SW 1271 (cell line): ENCODE measurements at places on chromosomes 16 and 17.
A peak's percentile ranks its signal among the peaks of the same experiment; 100 is the strongest.

GRCh38 chr17:63834431-63835166 lies 7.1 kb upstream of the FTSJ3 start:
- peak; percentile 62 for DNase-seq

- no peak for DNase-seq
Observed at GRCh38 chr17:9937901-9938300, 32.8 kb upstream of the RCVRN start.

DNA sequence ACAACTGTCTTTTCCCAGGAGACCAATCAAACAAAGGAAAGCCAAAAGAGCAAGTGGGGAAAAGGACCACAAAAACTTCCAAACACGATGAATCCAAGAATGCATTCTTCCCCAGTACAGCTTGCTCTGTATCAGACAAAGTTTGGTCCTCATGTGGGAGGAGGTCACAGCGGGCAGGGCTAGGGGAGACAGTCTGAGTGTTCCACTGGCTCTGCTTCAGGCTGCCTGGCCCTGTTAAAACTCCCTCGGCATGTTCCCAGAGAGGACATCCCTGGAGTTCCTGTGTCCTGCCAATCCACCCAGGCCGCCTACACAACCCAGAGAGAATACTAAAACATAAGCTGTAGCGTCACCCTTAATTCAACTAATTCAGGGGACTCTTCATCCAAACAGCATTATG lies 415.1 kb upstream of the DYNLRB2 start:
- DNase-seq = no peak

GRCh38 chr16:30473231-30474073 lies 910 bp downstream of the ITGAL start:
- DNase-seq = no peak

- DNase-seq = no peak
Observed at GRCh38 chr17:5198472-5198871, 6.8 kb upstream of the ZNF594 start.

DNA sequence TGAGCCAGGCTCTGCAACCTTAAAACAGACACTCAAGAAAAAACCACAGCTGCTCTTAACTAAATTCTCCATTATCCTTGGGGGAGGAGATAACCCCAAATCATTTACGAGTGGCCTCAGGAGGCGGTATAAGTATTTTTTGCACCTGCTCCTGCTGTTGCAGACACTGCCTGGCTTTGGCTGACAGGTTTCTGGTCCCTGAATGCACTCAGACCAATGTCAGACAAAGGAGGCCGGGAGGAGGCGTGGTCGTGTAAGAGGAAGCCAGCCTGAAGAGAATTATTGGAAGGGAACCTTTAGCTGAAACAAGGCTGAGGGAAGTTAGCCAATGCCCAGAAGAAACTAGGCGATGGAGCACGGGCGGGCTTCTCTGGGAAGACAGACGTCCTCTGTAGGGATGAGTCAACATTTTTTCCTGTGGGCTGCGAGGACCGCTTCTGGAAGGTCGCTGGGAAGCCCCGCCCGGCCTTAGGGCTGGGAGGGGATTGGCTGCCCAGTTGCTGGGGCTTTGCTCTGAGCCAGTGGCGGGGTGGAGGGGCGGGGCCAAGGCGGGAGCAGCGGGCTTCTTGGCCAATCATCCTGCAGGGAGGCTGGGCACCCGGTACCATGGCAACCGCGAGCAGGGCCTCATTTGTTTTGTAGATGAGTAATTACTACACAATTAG lies 82.3 kb downstream of the CCDC182 start:
- peak; percentile 4 for DNase-seq

- no peak for DNase-seq
Observed at GRCh38 chr16:11235703-11235991, 20.4 kb downstream of the SOCS1 start.

DNA sequence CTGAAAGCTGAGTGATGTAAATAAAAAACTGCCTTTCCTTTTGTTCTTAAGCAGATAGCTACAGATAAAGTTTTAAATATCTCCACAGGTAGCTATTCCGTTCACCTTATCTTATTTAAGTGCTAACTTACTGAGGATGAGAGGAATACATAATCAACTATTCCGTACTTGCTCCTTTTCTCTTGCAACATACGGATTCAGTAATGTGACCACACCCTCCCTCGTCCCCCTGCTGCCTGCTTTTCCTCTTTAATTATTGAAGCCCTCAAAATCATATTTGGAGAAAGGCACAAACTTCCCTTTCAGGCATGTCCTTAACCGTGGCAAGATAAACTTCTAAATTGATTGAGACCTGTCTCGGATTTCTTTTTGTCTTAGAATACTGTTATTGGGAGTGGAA lies 101.4 kb downstream of the MAP2K4 start:
- no peak for DNase-seq

DNA sequence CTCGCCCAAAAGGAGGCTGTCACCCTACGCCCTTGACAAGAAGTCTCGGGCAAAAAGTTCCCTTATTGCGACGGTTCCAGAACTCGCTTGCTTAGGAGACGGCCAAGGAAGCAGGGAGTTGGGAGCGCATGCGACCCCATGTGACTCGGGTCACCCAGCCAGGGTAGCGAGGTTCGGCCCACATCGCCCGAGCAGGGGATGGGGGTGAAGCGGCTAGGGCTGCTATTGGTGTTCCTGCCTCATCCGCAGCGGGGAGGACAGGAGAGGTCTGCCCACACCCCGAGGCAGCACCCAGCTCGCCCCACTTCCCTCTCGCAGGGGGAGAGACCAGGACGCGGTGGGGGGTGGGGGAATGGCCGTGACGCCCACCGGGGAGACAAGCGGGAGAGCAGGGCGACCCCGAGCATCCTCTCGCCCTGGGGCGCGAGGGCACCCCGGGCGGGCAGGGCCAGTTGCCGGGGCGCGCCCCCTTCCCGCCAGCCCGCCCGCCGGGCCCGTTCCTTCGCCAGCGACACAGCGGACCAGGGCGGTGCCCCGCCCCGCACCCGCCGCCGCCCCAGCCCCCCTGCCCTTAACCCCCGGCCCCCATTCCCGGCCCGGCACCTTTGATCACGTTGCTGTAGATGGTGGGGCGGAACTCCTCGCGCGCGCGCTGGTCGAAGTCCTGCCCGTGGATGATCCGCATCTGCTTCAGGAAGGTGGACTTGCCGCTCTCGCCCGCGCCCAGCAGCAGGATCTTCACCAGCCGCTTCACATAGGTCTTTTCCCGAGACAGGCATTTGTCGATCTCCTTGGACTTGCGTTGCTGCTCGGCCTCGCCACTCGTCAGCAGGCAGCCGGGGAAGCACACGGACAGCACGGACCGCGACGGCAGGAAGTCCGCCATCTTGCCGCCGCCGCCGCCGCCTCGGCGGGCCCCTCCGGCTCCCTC lies 567 bp downstream of the GNA13 start:
- no peak for DNase-seq

- DNase-seq = no peak
Observed at GRCh38 chr17:81685108-81685507, 1.3 kb downstream of the HGS start.

GRCh38 chr16:80938004-80938878 lies 68.4 kb downstream of the CMC2 start:
- peak; percentile 26 for DNase-seq

DNA sequence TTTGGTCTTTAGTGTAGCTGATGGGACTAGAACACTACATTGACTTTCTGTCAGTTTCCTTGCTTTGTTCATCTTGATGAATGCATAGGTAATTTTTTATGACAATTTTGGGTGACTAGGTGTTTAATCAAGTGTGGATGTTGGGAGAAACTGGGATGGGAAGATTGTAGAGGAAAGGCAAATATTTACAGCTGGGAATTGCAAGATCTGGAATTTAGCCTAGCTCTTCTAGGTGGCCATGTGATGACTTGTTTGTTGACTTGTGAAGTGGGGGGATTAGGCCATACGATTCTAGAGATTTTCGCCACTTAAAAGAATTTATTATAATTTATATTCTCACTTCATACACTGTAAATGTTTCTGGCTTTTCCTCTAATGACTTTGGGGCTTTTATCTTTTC lies 480.3 kb upstream of the GOT2 start:
- DNase-seq = no peak

DNA sequence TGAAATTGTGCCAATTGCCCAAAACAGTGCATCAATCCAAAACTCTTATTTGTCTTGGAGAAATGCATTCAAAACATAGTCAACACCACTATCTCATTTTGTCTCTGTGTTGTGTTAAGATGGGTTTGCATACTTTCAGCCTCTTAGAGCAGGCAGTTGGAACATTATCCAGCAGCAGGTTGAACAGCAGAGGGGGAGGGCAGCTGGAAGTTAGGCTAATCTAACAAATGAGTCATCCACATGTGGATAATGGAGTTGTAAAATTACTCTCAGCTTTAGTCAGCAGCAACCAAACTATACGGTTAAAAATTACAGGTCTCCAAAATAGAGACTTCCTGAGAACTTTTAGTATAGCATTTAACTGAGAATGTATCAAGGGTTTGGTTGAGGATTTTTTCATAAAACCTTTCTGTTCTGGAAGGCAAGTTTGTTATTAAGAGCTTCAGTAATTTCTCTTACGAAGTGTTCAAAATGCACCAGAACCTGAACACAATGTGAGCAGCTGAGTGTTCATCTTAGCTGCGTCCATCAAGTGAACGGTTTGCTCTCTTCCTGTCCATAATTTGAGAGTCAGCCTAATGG lies 46.3 kb downstream of the PRKCA start:
- DNase-seq = peak; percentile 55

DNA sequence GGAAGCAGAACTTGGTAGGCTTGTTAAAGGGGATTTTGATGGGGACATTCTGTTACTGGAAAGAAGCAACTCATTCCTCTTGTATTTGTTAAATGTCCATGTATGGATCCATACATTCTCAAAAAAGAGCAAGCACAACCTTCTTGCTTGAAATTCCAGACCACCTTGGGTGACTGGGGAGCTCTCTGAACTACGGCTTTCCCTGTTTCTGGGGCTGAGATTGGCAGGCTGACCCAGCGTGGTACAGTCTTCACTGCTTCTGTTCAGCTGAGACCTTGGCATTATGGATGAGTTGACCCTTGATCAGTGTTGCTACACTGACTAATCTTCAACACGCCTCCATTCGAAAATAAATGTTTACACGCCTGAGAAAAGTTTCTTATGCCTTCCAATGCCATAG lies 38.5 kb downstream of the DNAH9 start:
- no peak for DNase-seq

DNA sequence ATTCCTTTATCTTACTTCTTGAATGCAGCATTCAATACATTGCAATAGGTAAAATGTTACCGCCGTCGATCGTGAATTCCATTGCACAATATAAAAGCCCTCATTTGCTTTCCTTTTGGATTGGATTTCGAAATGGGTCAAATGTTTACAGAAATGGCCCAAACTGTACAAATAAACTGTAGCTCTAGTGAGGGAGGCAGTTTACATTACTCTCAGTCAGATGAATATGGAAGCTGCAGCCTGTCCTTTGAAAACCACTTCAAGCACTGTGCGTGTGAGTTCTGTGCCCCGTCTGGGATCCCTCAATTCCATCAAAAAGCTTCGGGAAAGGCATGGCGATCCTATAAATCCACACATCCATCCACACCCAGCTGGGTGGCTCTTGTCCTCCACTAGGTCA lies 258.6 kb upstream of the FOXF1 start:
- DNase-seq = no peak

- no peak for DNase-seq
Observed at GRCh38 chr17:82878527-82878926, 38.7 kb upstream of the ZNF750 start.

DNA sequence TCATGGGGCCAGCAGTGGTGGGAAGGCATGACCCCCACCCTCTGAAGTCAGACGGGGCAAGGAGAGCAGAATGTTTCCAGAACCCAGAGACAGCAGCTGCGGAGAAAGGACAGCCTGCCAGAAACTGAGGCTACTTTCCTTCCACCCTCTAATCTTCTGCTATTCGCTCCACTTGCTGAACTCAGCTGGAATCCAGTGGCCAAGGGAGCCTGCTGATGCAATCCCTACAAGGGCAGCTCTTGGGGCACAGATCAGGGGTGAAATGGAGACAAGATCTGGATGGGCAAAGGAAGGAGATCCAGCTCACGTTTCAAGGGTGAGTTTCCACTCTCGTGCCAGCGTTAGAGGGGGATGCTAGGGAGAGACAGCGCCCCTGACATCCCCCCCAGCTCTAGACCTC lies 479.1 kb downstream of the SLC39A11 start:
- DNase-seq = no peak

DNA sequence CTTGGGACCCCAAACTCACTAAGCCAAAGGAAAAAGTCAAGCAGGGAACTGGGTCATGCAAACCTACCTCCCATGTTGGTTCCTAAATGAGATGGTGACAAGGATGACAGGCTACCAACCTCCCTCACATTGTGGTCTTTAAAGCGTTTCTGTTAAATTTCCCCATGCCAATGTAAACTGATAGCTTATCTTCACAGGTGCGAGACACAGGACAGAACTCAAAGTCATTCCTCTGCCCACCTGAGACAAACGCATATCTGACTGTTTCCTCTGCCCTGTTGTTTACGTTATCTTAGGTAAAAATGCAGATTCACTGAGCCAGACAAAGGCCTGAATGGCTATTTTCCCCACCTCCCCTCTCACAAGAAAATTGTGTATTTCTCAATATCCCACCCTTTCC lies 19.0 kb upstream of the CD300E start:
- no peak for DNase-seq

- DNase-seq = no peak
Observed at GRCh38 chr17:32302037-32302436, 36.4 kb downstream of the RHBDL3 start.
